Ecto neural progenitor cell (in vitro differentiated cells): ENCODE measurements at places on chromosomes 6 and 20.

DNA sequence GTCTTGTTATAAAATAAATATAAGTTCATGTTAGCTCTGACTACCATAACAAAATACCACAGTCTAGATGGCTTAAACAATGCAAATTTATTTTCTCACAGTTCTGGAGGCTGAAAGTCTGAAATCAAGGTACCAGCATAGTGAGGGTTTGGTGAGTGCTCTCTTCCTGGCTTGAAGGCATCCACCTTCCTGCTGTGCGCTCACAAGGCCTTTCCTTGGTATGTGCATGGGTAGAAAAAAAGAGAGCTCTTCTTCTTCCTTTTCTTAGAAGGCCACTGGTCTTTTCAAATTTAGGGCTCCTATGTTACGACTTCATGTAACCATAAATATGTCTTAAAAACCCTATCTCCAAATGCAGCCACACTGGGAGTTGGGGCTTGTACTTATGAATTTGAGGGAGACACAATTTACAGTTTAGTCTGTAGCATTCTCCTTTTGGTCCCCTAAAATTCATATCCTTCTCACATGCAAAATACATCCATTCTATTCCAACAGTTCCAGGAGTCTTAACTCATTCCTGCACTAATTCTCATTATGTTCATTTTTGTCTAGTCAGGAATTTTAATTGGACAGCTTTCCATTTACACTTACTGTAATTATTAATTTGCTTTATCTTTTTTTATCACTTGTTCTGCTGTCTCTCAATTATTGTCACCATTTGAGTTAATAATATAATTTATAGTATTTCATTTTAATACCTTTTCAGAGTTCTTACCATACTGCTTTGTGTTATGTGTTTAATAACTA, 381.9 kb upstream of the EPHA7 start:
- DNase-seq, result no peak

DNA sequence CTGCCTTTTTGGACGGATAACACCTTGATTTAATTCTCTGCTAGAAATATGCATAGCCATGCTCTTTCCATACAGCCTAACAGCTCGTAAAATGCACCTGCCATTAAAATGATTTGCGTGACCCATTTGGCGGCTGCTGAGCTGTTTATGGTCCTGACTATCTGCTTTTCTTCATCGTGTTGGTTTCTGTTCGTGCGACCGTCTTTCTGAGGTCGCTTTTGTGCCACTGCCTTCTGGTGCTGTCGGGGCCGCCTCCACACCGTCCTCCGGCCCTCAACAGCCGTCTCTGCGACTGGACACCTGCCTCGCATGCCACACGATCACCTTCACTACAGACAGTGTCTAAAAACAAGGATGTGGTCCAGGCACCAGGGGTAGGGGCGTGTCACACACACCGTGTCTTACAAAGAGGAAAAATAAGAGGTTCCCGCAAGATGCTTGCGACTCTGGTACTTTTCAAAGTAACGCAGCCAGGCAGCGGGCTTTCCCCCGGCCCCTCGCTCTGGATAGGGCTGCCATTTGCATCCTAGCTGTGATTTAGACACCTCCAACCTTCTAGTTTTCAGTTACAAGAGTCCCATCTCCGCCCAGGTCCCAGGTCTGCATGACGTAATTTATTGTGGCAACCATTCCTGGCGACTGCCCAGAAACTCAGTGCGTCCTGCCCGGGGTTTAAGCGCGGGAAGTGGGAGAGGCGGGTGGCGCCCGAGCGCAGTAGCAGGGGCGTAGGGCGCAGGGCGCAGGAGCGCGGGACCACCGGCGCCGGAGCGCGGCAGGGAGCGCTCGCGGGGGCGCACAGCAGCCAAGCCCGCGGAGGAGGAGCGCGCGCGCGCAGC, at the start of gene STMND1:
STMND1 (plus strand) TSS at position 629 of the 836 bp plus-strand sequence. CDS start 208 bp downstream, outside the sequence.
- peak; percentile 61 for DNase-seq

- no peak for DNase-seq
Measured at GRCh38 chr6:9532621-9533557, 882.0 kb downstream of the TFAP2A start.

DNA sequence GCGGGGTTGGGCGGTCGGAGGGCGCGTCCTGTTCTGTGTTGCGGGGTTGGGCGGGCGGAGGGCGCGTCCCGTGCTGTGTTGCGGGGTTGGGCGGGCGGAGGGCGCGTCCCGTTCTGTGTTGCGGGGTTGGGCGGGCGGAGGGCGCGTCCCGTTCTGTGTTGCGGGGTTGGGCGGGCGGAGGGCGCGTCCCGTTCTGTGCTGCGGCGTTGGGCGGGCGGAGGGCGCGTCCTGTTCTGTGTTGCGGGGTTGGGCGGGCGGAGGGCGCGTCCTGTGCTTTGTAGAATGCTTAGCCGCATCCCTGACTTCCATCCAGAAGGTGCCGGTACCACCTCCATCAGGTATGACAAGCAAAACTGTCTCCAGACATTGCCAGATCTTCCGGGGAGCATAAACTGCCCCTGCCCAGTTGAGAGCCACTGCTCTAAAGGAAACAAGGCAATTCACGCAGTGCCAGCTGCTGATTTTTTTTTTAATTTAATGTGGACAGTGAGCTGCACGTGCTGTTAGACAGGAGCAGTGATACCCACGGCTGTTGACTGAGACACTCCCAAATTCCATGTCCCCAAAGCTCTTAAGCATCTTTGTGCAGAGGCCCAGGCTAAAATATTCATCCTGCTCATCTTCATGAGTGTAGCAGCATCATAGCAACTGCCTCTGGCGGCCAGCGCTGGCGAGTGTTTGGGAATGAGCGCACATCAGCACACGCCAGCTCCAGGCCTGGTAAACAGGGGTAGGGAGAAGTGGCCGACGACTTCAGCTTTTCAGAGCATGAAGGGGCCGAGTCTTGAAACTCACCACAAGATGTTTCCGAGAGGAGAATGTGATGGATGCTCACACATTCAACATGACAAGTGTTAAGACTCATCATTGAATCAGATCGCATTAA, 284.4 kb upstream of the CDH4 start:
- no peak for DNase-seq

- DNase-seq, result no peak
Measured at GRCh38 chr6:169650241-169650958, 51.4 kb downstream of the WDR27 start.

DNA sequence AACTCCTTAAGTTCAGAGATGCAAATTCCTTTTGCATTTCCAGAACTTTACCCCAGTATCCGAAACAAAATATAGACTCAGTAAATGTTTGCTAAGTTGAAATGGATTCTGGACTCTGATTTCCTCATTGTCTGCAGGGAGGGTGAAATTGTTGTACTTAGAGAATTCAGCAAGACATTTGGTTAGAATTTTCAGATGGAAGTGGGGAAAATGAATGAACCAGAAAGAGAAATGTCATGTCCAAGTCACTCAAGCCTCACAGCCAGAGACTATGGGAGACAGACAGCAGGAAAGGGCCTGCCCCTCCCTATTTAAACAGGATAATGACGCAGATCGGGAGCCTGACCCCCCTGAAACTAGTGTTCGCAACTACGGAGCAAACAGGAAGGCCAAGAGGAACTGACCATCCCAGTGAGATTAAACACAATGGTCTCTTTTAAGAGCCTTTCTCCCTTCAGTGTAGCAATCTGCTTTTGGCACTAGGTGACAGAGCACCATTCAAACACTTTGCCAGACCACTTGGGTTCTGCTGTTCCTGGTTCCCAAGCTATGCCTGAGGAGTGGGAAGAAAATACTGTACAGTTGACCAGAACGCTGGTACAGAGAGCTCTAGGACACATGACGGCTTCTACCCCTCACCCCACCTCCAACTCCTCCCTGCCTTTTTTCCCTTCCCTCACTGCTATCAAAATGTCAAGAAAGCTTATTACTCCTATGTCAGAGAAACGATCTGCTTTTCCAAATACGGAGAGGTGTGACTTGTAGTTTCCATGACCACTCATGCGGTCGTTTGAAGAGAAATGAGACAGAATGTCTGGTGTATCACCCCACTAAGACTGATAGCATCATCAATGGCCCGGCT, 13.7 kb downstream of the NEDD9 start:
- DNase-seq, result no peak

DNA sequence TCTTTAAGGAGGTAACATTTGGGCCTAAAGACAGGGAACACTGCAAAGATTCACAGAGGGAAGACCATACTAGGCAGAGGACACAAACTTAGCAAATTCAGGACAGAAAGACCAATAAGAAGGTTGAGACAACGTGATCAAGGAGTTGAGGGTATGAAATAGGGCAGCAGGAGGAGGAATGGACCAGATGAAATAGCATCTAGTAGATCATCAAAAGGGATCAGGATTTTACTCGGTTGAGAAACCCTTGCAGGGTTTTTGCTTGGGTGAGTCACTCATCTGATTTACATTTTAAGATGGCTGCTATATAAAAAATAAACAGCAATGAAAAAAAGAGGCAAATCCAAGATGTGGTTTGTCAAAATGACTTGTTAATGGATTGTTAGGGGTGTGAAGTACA, 4.7 kb downstream of the BCLAF1 start:
- no peak for DNase-seq
